Ecto neural progenitor cell (in vitro differentiated cells): ENCODE measurements at places on chromosomes 4 and X.

DNA sequence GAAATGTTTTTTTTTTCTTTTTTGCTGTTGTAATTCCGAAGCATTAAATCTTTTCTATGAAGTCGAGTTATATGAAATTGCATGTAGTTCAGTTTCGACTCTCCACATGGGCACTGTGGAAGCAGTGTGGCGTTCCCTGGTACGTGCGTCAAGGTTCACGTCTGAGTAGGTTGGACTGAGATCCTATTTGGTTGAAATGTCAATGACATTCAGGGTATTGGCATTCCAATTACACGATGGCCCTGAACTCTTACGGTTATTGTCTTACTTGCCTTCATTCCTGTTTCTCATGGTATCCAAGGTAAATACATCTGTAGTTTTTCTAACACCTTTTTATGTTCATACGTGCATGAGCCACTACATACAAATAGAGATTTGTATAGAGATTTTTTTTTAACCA is 128.8 kb downstream of the SORBS2 start:
- no peak for DNase-seq

DNA sequence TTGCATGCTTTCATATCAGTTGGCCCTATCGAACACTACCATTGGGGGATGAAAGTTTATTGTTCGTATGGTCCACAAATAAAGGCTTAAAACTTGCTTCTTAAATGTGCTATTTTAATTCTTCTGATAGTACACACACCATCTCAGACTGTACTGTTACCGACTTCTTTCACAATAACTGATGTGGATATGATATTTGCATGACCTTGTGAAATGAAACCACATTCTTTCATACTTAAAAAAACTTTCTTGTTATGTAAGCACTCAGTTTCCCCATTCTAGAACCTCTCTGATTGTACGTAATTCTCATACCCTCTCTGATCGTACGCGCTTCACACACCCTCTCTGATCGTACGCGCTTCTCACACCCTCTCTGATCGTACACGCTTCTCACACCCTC is 12.0 kb upstream of the WDR19 start:
- no peak for DNase-seq

DNA sequence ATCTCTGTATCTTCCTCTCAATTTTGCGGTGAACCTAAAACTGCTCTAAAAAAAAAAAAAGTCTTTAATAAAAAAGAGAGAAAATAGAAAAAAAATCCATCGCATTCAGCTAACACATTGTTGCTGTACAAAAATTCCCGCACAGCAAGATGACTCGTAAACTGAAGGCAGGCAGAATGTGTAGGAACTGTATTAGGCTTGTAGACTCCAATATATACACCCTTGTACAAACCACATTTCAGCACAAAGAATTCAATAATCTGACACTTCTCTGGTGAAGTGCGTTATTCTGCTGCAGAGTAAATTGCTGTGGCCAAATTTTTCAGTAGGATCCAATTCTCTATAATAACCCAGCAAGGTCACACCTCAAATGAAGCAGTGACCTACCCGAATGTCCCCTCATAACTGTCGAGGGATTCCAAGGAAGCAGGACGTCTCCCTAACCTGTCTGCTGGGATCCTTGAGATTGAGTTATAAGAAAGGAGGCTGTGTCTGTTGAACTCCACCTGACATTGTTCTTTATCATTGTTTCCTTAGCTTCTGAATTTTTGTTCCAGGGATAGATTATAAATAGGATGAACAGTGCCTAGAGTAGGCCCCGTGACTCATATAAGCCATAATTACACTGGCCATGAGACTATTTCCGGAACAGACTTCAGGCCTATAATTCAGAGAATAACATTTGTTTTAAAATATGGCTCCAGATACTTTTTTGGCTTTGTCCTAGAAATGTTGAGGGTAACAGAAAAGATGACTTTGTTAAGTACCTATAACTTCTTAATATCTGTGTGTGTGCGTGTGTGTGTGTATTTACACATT is 348.3 kb downstream of the PCDH7 start:
- no peak for DNase-seq

GRCh38 chr4:175646802-175647201 is 165.3 kb downstream of the GPM6A start:
- DNase-seq, result no peak

GRCh38 chr4:81827577-81828202 is 356.0 kb upstream of the RASGEF1B start:
- DNase-seq, result no peak

GRCh38 chr4:109444182-109444844 is 10.7 kb downstream of the SEC24B start:
- no peak for DNase-seq

- DNase-seq, result peak; percentile 48
Observed at GRCh38 chr4:122450847-122451246, 5.7 kb downstream of the IL2 start.

GRCh38 chrX:2698604-2699003 is 7.5 kb downstream of the CD99 start:
- DNase-seq, result no peak

- no peak for DNase-seq
Observed at GRCh38 chr4:7661846-7662506, 227.2 kb upstream of the PSAPL1 start.

DNA sequence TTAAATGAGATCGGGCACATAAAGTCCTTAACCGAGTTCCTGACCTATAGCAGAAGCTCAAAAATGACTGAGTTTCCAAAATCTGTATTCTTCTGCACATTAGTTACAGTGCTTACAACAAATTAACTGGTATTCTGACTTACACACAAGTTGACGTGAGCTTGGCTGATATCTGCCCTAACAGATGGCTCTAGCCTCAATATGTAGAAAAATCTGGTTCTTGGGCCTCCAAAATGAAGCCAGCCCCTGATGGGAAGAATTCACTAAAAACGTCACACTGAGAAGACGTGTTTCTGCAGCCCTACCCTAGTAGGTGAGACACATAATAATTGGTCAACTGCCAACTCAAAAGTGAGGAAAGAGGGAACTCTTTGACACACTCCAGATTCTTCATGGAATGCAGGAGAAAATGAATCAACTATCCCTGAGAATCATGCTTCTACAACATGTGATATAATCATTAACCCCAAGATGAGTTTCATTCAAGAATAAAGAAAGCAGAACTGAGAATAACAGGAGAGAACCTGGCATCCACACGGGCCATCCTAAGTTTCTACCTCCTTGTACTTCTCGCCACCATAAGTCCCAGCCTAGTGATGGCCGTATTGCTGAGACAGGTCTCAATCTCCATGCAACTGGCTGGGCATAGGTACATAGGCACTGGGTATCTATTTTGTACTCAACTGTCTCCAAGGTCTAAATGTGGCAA is 8.2 kb downstream of the STX18 start:
- no peak for DNase-seq

DNA sequence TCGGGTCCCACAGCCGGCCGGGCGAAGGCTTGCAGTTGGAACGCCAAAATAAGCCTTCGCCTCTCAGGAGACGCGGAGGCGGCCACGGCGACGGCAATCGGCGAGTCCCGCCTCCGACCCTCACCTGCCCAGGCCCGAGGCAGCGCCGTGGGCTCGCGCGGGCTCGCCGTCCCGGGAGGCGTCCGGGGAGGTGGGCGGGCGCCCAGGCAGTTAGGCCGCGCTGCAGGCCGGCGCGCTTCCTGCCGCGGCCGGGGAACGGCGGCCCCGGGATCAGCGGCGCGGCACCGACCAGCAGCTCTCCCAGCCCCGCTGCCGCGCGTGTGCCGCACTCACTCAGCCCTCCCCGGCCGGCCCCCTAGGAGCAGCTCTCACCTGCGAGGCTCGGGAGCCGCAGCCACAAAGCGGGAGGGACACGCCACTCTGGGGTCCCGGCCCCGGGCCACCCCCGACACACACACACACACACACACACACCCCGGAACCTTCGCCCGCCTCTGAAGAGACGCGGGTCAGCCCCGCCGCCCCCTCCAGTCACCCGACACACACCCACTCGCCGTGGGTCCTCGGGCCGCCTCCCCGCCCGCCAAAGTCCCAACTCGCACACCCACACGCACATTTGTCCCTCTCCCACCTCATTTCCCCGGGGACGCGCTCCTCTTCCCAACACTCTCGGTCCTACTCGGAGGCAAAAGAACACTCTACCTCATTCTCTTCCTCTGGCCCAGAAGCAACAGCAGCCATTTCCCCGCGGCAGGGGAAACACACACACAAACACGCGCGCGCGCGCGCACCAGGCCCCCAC is at the start of gene CNOT6L:
CNOT6L (minus strand) TSS at position 767 of the 802 bp plus-strand sequence; CDS start at position 707, 60 bp downstream.
- peak; percentile 78 for DNase-seq

DNA sequence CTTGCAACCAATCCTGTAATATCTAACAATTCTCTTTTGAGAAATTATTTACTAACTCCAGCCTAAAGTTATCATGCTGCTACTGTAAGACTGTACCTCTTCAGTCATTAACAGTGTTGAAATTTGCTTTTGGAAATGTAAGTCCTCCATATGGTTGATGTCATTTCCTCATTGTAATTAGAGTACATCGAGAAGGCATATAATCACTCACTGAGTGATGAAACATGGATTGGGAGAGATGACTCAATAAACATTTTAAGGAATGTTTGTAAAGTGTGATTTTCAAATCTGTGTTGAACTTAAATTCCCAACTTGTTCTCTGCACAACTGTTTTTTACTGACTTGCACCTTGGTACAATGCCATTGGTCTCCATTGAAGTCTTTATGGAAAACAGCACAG is 61.2 kb downstream of the HMGB2 start:
- DNase-seq, result no peak

- peak; percentile 81 for DNase-seq
Observed at GRCh38 chr4:683982-684622, 4.8 kb downstream of the SLC49A3 start.

DNA sequence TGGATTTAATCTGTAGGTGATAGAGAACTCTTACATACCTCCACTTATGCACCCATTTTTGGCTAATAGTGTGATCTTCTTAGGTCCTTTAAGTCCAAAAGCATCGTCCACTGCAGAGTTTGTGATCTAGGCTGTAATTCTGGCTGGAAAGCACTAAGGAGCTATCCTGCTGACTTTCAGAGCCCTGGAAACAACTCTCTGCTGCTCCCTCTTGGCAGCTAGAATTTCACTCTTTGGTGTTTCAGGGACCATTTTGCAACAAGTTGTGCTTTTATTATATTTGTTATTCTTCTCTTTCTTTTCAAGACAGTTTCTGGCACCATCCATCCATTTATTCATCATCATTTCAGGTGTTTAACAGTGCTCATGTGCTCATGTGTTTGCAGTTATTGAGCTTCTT is 130.0 kb downstream of the RBM46 start:
- DNase-seq, result no peak

DNA sequence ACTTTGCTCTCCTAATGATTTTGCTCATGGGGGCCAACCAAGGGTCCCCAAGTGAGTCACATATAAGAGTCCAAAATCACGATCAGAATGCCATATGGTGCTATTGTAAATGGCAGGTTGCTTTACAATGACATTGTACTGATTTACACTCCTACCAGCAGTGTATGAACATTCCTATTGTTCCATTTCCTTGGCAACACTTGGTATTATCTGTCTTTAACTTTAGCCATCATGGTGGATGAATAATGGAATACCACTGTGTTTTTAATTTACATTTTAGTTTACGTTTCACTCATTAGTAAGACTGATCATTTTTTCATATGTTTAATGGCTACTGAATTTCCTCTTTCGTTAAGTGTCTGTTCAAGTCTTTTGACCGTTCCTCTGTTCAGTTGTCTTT is 96.5 kb downstream of the NYX start:
- DNase-seq, result no peak

GRCh38 chr4:2042947-2043395 is 16.2 kb upstream of the NAT8L start:
- no peak for DNase-seq

DNA sequence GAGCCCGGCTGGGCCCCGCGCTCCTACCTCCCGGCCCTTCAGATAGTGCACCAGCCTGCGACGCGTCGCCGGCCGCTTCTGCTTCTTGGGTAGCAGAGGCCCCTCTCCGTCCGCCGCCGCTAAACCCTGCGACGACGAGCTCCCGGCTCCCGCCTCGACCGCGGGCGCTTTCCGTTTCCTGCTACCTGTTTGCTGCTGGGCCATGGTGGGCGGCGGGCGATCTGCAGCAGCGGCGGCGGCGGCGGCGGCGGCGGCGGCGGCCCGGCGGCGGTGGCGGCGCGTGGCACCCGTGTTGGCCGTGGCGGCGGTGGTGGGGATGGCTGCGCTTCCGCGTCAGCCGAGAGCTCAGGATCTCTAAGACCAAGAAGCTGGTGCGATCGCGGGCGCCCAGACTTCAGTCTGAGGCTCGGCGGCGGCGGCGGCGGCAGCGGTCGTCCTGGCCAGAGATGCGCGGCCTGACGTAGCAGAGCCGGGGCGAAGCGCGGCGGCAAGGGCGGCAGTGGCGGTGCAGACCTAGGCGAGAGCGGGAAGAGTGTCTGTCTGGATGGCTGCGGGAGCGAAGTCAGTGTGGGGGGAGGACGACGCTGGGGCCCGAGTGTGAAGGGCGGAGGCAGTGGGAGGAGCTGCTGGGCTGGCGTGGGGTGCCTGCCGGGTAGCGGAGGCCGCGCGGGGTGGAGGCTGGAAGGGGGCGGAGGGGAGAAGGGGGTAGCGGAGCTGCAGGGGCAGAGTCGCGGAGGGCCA is at the start of gene DCAF12L2:
DCAF12L2 (minus strand) TSS at position 569 of the 741 bp plus-strand sequence; CDS start at position 204, 365 bp downstream.
- DNase-seq, result peak; percentile 63

- DNase-seq, result no peak
Observed at GRCh38 chr4:3699678-3700077, 66.5 kb upstream of the ADRA2C start.

- no peak for DNase-seq
Observed at GRCh38 chrX:144709841-144710240, 537.5 kb upstream of the SPANXN1 start.

- DNase-seq, result no peak
Observed at GRCh38 chr4:158282252-158282651, 72.0 kb downstream of the TMEM144 start.

GRCh38 chr4:71210823-71211222 is 128.0 kb upstream of the SLC4A4 start:
- DNase-seq, result no peak

GRCh38 chrX:1400742-1401471 is 9.0 kb upstream of the SLC25A6 start:
- DNase-seq, result no peak

- peak; percentile 64 for DNase-seq
Observed at GRCh38 chrX:102745857-102746584, 25.5 kb downstream of the GPRASP3 start.
